ENCODE measurements at places on chromosomes 5 and 9. TPM values are rescaled to one million over a fixed set of nuclear protein-coding genes. Genes with fewer than 3 reads are reported as not detected.

DNA sequence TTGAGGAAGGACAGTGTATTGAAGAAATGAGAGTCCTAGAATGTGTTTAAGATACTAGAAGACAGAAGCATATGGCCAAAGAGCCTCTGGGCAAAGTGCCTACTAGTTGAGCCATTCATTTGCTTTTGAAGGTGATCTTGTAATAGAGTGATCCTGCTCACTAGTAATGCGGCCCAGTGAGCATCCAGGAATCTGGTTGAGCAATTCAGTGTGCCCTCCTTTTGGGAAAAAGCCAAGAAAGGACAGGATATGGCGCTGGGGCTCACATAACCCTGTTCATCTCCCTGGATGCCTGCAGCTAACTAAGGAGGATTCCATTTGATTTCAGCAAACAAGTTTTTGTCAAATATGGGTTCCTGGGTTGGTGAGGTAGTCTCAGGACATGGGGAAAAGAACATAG lies 16.3 kb downstream of the ADAM19 start:
- peaks cover 23% of the 10 kb centered on the region for H3K4me1 ChIP-seq
- no peak for DNase-seq
- H3K27me3 ChIP-seq = no peaks in the 10 kb centered on the region
- H3K36me3 ChIP-seq = no peaks in the 10 kb centered on the region
- no peak overlapping the region for H3K4me3 ChIP-seq
- H3K27ac ChIP-seq = peak overlapping the region; percentile 21

Gene MYMK
- polyA plus RNA-seq = not detected

Gene DDX4
- polyA plus RNA-seq = not detected

GRCh38 chr5:137398154-137398553 lies 101.0 kb downstream of the SPOCK1 start:
- H3K27ac ChIP-seq = no peak overlapping the region
- DNase-seq = no peak
- peaks cover 4% of the 10 kb centered on the region for H3K27me3 ChIP-seq
- H3K4me1 ChIP-seq = no peaks in the 10 kb centered on the region
- no peak overlapping the region for H3K4me3 ChIP-seq

Gene DIMT1
- polyA plus RNA-seq = 17.1 TPM

GRCh38 chr5:56668996-56669395 lies 146.4 kb upstream of the MAP3K1 start:
- DNase-seq = peak; percentile 53
- no peak overlapping the region for H3K4me3 ChIP-seq
- peaks cover 5% of the 10 kb centered on the region for H3K4me1 ChIP-seq
- H3K27me3 ChIP-seq = no peaks in the 10 kb centered on the region

Gene RANBP17
- 1.6 TPM for polyA plus RNA-seq

Gene EIF4E1B
- not detected for polyA plus RNA-seq

Gene KCNN2
- not detected for polyA plus RNA-seq

Gene CDX1
- polyA plus RNA-seq = 308 TPM

DNA sequence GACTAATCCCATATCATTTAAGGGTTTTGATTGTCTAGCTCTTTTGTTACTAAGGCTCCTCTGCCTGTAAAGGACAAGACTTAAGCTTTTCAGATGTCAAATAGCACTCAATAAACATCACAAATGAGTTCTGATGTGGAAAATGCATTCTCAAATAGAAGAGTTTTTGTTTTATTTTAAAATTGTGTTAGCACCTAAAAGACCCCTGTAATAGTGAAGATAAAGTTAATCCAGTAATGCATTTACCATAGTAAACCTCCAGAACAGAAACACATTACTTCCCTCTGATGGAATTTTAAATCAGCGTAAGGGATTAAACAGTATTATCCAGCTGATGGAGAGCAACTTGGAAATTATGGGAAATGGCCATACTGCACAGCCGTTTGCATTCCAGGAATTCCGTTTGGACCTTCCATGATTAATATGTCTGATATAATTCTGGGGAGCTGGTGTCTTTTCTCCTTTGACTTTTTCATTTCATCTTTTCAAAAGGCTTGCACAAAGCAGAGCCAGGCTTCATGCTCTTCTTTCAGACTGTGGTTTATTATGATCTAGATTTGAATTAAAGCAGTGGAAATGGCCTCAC lies 105.6 kb downstream of the PPP2R2B start:
- no peaks in the 10 kb centered on the region for H3K4me1 ChIP-seq
- H3K4me3 ChIP-seq = no peak overlapping the region
- no peak overlapping the region for H3K27ac ChIP-seq
- no peaks in the 10 kb centered on the region for H3K27me3 ChIP-seq
- DNase-seq = no peak
- no peaks in the 10 kb centered on the region for H3K36me3 ChIP-seq

GRCh38 chr9:121383715-121384114 lies 13.7 kb upstream of the STOM start:
- no peak for DNase-seq
- no peaks in the 10 kb centered on the region for H3K36me3 ChIP-seq
- H3K4me1 ChIP-seq = no peaks in the 10 kb centered on the region
- no peak overlapping the region for H3K27ac ChIP-seq

Data from small intestine (tissue), 16 donors.